ENCODE measurements at places on chromosomes 7 and 10. TPM values are rescaled to one million over a fixed set of nuclear protein-coding genes. Genes with fewer than 3 reads are reported as not detected.

PTF1A gene
- total RNA-seq = not detected

UNCX gene
- total RNA-seq = not detected

DNA sequence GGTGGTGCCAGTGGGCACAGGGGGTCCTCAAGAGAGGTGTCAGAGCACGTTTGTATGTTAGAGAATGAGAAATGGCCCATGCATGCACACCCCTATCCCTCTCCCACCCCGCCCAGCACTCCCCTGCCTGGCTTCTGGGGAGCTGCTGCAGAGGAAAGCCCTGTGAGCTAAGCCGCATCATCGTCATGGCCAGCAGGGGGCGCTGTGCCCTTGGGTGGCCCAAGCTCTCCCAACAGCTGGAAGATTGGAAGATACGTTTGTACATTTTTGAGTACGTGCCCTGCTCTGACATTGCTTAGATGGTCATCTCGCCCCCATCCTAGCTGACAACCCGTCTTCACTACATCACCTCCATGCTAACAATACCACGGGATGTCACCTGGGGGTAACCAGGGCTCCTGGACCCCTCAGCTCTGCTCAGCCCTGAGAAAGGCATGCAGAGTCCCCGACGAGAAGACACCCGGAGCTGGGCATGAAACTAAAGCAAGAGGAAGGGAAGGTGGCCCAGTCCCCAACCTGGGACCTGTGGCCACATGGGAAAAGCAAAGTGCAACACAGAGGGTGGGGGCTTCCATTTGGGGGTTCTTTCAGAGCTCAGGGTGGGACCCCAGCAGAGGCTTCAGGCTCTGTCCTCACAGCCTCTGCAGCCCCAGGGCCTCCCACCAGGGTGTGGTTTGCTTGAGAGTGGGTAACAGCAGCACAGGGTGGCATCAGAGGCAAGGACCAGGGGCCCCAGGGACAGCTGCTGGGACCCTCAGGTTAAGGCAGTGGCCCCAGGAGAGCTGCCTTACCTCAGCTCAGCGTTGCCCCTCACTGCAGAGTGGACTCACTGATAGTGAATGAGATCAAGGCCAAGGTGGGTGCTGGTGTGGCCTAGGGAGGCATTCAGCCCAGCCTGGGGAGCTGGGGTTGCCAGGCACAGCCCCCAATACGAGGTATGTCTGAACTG, 136.6 kb downstream of the PTPN20 start:
- no peaks in the 10 kb centered on the region for H3K36me3 ChIP-seq
- no peak overlapping the region for H3K27ac ChIP-seq
- H3K4me3 ChIP-seq = no peak overlapping the region
- no peaks in the 10 kb centered on the region for H3K27me3 ChIP-seq

GRCh38 chr10:98077223-98077622, 46.8 kb upstream of the CRTAC1 start:
- no peaks in the 10 kb centered on the region for H3K4me1 ChIP-seq
- DNase-seq = no peak
- H3K4me3 ChIP-seq = no peak overlapping the region
- H3K27me3 ChIP-seq = no peaks in the 10 kb centered on the region
- H3K36me3 ChIP-seq = no peaks in the 10 kb centered on the region
- no peak overlapping the region for H3K27ac ChIP-seq

CALN1 gene
- 15.3 TPM for total RNA-seq

LIPN gene
- total RNA-seq = not detected

MEIG1 gene
- total RNA-seq = not detected

DNA sequence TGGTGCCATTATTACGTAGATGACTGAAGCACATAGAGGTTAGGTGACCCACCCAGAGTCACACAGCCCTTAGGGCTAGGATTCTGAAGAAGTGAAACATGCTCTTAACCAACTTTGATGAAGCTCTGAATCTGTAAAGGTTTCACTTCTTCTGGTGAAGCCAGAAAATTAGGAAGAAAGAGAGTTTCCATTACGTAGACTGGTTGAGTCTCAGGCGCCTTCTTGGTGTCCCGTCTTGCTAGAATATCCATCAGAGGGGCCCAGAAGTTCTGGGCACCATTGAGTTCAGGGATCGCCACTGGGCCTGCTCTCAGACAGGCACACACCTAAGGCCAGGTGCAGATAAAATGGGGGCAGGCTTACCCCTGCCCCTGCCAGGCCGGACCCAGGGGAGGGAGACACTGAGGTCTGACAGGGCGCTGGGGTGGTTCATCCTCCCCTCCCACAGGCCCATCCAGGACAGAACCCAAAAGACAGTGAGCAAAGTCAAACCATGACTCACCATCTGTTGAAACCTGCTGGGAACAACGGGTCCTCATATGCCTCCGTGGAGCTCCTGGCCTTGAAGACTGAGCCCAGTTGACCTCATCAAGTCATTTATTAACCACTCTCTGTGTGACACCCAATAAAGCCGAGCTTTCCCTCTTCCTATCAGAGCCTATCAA, 33.2 kb downstream of the DRGX start:
- no peak overlapping the region for H3K4me3 ChIP-seq
- no peak overlapping the region for H3K27ac ChIP-seq
- no peaks in the 10 kb centered on the region for H3K27me3 ChIP-seq

AMPH gene
- total RNA-seq = 9.4 TPM

GRCh38 chr10:3139216-3139910, 33.2 kb downstream of the PITRM1 start:
- no peak overlapping the region for H3K4me3 ChIP-seq
- DNase-seq = peak; percentile 33
- H3K36me3 ChIP-seq = peaks cover 42% of the 10 kb centered on the region
- no peak overlapping the region for H3K27ac ChIP-seq
- H3K4me1 ChIP-seq = no peaks in the 10 kb centered on the region

GRCh38 chr7:1358376-1359050, 100.8 kb downstream of the MICALL2 start:
- DNase-seq = no peak
- no peak overlapping the region for H3K27ac ChIP-seq
- H3K4me3 ChIP-seq = no peak overlapping the region
- H3K27me3 ChIP-seq = no peaks in the 10 kb centered on the region
- H3K4me1 ChIP-seq = no peaks in the 10 kb centered on the region
- no peaks in the 10 kb centered on the region for H3K36me3 ChIP-seq

SLC16A12 gene
- 2.0 TPM for total RNA-seq

DNA sequence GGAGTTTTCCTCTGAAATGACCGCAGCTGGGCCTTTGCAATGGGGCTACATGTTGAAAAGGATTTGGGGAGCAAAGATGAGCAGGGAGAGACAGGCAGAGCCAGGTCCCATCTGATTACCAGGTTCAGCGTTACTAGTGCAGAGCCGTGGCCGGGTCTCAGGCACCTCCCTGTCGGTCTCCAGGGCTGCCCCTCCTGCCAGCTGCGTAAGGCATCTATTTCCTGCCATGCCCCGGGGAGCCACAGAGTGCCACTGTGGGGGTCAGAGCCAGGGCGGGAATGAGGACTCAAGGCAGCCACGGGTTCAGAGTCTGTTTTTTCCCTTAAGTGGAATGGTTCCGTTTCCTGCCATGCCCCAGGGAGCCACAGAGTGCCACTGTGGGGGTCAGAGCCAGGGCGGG, 382.6 kb upstream of the SHH start:
- peaks cover 3% of the 10 kb centered on the region for H3K36me3 ChIP-seq
- H3K27me3 ChIP-seq = no peaks in the 10 kb centered on the region
- H3K27ac ChIP-seq = no peak overlapping the region
- no peaks in the 10 kb centered on the region for H3K4me1 ChIP-seq
- no peak for DNase-seq

DNA sequence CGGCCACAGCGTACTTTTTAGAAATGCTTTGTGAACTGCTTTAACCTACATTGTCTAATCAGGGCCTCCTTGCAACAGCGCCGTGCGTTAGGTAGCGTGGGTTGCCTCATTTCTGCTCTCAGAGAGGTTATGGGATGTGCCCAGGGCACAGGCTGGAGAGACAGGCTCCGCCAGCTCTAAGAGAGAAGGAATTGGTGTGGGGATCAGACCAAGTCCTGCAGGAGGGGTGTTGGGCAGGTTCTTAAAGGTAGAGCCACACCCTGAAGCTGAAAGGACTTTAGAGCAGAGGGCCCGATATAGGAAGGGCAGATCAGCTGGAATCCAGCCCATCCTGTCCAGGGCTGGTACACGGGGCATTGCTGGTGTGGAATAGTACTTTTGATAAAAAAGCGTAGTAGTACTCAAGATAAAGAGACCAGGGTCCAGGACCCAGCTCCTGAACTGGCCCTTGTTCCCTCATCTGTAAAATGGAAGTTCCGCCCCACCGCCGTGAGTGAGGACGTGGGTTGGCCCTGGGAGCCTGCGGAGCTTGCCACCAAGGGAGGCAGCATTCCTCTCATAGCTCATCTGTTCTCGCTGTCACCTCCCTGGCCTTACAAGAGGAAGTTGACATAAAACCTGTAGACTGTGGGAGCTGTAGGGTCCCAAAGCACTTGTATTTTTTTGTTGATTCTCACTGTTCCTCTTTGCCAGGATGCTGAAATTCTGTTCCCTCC, 37.2 kb downstream of the TMEM120A start:
- H3K4me1 ChIP-seq = peaks cover 5% of the 10 kb centered on the region
- H3K4me3 ChIP-seq = no peak overlapping the region
- peak; percentile 78 for DNase-seq
- H3K27me3 ChIP-seq = no peaks in the 10 kb centered on the region
- H3K36me3 ChIP-seq = peaks cover 16% of the 10 kb centered on the region

PPP1R3C gene
- 1.6 TPM for total RNA-seq

AKR1E2 gene
- total RNA-seq = 3.3 TPM

DNA sequence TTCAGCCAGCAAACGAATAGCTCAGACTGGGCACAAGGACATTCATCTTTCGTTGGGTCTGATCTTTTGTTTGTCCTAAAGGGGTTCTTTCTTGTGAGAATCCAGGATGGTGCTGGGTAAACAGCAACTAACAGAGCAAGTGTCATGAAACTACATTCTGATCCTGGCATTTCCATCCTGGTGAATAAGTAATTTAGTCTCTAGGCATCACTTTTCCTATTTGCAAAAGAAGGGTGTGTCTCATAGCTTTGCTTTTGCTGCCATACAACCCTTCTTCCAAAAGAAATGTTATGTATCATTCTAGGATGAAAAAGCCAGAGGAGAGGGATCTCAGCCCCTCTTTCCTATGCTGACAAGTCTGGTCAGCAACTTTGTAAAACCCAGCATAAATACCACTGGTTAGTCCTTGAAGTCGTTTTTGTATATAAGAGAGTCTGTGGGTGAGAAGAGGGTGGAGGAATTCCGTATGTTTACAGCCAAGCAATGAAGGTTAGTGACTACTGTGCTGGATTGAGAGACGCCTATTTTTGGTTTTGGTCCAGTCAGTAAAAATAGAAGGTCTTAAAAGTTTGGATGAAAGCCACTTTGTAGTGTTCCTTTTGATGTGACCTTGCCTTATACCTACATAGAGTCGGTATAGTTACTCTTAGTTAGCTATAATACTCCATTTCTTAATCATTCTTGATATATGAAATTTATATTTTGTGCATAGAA, 88.4 kb upstream of the SLC25A13 start:
- no peaks in the 10 kb centered on the region for H3K4me1 ChIP-seq
- no peaks in the 10 kb centered on the region for H3K27me3 ChIP-seq
- no peak overlapping the region for H3K4me3 ChIP-seq
- no peak for DNase-seq

DNA sequence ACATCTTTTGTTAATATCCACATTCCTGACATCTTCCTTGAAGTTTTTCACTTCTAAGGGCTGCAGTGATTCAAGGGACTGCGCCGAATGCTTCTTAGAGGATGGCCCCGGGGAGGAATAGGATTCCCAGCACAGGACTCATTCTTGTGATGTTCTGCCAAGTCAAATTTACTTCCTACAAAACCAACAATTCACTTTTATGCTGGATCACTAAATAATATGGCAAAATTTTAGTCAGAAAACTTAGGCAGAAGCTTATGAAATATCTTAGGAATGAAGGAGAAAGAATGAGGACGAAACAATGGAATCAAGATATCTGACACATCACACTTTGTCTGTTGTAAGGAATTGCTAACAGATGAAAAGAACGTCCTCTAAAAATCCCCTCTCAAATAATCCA, 151.5 kb downstream of the JAZF1 start:
- H3K27me3 ChIP-seq = no peaks in the 10 kb centered on the region
- H3K27ac ChIP-seq = no peak overlapping the region
- H3K36me3 ChIP-seq = no peaks in the 10 kb centered on the region
- H3K4me3 ChIP-seq = no peak overlapping the region
- H3K4me1 ChIP-seq = peaks cover 30% of the 10 kb centered on the region
- DNase-seq = no peak

GRCh38 chr7:148701414-148701813, 2.7 kb downstream of the CUL1 start:
- H3K4me1 ChIP-seq = peaks cover 73% of the 10 kb centered on the region
- H3K27me3 ChIP-seq = no peaks in the 10 kb centered on the region
- H3K36me3 ChIP-seq = no peaks in the 10 kb centered on the region
- peak overlapping the region; percentile 51 for H3K27ac ChIP-seq
- peak overlapping the region; percentile 80 for H3K4me3 ChIP-seq
- DNase-seq = peak; percentile 36

DNA sequence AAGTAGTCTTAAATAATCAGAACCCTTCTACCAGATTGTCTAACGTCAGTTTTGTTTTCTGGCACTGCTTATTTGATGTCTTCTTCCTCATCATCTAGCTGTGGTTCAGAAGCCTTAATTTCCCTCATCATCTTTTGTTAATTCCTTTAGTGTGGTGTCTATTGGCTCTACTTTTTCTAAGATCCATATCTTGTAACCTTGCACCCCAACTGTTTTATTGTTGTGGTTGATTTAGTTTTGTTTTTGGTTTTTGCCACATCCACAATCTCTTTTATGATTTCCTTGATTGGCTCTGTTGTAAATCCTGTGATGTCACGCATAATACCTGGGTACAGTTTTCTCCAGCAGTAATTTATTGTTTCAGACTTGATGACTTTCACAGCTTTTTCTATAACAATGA, 463.5 kb upstream of the TEX47 start:
- H3K27me3 ChIP-seq = no peaks in the 10 kb centered on the region
- no peaks in the 10 kb centered on the region for H3K36me3 ChIP-seq
- no peaks in the 10 kb centered on the region for H3K4me1 ChIP-seq
- no peak overlapping the region for H3K4me3 ChIP-seq
- no peak overlapping the region for H3K27ac ChIP-seq

TMEM213 gene
- total RNA-seq = not detected

HKDC1 gene
- total RNA-seq = not detected

DNA sequence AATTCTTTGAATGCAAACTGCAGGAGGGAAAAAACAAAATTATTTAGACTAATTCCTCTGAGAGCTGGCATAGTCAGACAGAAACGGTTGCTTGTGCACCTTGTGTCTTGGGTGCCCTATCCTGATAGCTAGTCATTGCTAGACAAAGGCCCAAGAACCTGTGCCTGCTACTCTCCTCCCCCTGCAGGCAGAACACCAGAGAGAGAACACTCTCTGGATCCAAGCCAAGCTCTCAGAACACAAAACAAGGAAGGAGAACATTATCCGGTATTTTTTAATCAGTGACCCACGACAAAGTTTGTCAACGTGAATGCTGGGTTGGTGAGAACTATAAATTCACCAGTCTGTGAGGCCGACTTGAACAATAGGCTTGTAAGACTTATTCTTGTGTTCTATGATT, 18.8 kb upstream of the PPP1R9A start:
- no peak overlapping the region for H3K27ac ChIP-seq
- H3K4me3 ChIP-seq = no peak overlapping the region
- H3K27me3 ChIP-seq = no peaks in the 10 kb centered on the region

All from GM23338 (cell line).